Fibroblast of upper back skin (primary cell): ENCODE measurements at places on chromosomes 4 and X.

GRCh38 chrX:50483283-50483682 is 12.7 kb upstream of the DGKK start:
- DNase-seq, result no peak

- no peak for DNase-seq
Observed at GRCh38 chrX:55120761-55121358, 32.0 kb downstream of the PAGE2 start.

DNA sequence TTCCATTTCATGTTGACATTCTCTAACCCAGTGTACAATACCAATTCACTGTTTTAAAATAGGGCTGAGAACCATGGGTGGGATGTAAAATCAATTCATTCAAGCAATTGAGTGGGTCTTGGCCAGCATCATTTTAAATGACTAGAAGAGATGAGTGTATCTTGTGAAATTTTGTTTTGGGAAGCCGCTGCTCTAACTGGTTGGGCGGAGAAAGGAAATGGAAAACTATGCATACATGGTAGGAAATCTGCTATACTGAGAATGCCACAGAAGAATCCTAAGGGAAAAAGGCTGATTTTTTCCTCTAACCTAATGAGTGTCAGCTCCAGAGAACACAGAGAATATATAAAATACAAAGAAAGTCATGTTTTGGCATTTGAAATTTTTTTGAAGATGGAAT is 54.8 kb upstream of the DCLK2 start:
- DNase-seq, result no peak

DNA sequence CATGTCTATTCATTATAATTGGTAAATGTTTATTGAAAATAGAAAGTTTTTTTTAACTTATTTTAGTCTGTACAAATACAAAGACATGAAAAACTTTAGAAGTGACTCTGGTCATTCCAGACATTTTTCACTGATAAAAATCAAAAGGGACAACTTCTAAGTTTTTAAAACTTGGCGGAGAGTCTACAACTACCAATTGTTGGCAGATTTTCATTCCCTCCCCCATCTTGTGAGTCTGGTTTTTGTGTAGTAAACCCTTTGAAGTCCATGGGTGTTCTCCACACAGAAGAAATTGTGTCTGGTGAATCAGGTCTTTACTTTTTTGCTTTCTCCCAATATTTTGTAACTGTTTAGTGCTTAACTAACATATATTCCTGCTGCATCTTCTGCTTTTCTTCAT is 336.5 kb downstream of the PDGFC start:
- peak; percentile 69 for DNase-seq

DNA sequence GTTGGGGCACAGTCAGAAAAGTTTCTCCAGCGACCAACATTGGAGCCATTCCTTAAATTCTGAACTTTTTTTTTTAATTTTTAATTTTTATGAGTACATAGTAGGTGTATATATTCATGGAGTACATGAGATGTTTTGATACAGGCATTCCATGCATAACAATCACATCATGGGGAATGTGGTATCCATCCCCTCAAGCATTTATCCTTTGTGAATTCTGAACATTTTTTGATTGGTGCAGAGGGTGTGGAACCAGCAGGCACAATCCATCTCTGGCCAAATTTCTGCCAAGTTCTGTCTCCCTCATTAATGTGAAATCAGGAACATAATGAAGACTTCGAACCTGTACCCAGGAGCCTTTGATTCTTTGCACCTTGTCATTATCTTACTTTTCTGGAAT is 267.0 kb downstream of the FRMPD4 start:
- no peak for DNase-seq

GRCh38 chrX:97402903-97403302 is 519.2 kb downstream of the RPA4 start:
- DNase-seq, result no peak

GRCh38 chr4:176794151-176794550 is 1.4 kb upstream of the VEGFC start:
- peak; percentile 91 for DNase-seq

GRCh38 chr4:104860238-104861123 is 286.2 kb upstream of the TET2 start:
- peak; percentile 62 for DNase-seq

GRCh38 chr4:56637791-56638190 is 43.3 kb downstream of the HOPX start:
- no peak for DNase-seq

DNA sequence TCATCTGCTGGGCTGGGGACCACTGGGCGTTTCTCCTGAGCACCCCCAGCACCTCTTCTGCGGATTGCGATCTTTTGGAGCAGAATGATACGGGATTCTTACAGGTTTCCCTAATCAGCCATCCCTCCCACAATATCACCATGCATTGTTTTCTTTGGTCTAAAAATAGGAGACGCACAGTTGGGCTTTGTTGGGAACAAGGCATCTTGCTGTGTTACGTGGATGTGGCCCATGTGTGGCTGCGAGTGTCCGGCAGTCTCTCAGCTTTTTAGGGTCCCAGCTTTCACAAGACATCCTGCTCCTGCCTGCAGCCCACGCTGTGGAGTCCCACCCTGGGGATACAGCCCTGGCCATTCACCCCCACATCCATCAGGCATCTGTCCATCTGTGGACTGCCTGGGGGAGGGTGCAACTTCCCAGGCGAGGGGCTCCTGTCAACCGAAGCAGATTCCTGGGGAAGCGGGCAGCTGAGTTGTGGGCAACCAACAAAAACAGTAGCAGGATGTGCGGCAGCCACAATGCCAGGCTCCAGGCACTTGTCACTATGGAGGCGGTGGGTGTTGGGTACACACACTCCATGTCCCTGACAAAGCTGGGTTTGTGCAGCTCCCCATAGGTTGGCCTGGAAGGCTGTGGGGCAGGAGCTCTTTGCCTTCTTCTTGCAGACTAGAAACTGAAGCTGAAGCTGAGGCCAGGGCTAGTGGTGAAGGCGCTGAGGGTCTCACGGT is 185.5 kb upstream of the PSAPL1 start:
- DNase-seq, result no peak

DNA sequence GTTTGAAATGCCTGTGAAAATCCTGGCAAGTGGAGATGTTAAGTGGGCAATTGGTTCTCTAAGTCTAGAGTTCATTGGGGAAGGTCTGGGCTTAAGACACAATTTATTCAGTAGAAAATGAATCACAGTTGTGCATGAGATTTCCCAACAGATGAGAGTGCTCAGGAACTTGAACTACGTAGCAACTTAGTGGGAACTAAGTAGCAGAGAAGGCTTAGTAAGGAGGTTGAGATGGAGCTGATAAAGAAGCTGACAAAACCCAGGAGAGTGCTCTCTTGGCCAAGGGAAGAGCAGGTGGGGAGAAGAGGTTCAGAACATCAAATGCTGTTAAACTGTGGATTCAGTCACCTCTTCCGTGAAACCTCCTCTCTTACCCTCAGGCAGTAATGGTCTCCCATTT is 33.0 kb downstream of the AFF1 start:
- DNase-seq, result peak; percentile 51

DNA sequence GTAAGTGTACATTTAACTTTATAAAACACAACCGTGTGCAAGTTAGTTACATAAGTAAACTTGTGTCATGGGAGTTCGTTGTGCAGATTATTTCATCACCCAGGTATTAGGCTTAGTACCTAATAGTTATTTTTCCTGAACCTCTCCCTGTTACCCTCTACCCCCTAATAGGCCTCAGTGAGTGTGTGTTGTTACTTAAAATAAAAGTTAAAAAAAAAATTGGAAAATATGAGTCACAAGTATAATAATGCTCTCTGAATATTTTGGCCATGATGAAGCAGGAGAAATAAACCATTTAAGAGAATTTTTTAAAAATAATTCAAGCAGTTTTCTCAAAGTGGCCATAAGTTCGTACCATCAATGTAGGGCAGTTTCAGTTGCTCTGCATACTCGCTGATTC is 105.1 kb upstream of the GRID2 start:
- peak; percentile 65 for DNase-seq

- no peak for DNase-seq
Observed at GRCh38 chrX:142204522-142205433, at the start of gene MAGEC2. TSS of gene MAGEC2 (minus strand) at chrX:142205290. CDS start at chrX:142203987, 1,303 bp downstream.

GRCh38 chr4:156553659-156554058 is 417.9 kb downstream of the PDGFC start:
- no peak for DNase-seq

- DNase-seq, result no peak
Observed at GRCh38 chr4:55989766-55990165, 41.0 kb downstream of the CEP135 start.
